Aortic smooth muscle cell (primary cell): ENCODE measurements at places on chromosomes 4 and X. TPM values are rescaled to one million over a fixed set of nuclear protein-coding genes. Genes with fewer than 3 reads are reported as not detected.

TLR2 gene
- under 0.01 TPM in 1 of 2 replicates, not detected in the other for total RNA-seq

ZAR1 gene
- 0.06 TPM in 1 of 2 replicates, not detected in the other for total RNA-seq

PRR32 gene
- total RNA-seq, result not detected in 2 replicates

ZGRF1 gene
- total RNA-seq, result 7.5 and 10.7 TPM in 2 replicates

CORIN gene
- 0.13 and 0.44 TPM in 2 replicates for total RNA-seq

PRDM5 gene
- 13.1 and 13.4 TPM in 2 replicates for total RNA-seq
